8988T (cell line): ENCODE measurements at places on chromosomes 1 and 21.

DNA sequence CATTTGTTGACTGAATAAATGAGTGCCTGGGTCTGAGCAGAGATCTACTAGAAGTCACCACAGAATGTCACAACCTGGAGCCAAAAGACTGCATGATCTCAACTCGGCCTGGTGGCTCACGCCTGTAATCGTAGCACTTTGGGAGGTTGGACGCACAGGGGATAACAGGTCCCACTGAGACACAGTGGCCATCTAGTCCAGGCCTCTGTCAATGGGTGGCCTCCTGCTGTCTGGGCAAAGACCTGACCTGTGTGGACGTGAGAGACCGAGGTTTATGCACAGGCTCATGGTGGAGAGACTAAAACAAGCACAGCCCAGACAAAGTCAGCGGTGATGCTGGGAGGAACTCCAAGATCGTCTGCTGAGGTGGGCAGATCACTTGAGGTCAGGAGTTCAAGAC lies 103.0 kb upstream of the BACE2 start:
- no peak for DNase-seq

- no peak for DNase-seq
Observed at GRCh38 chr1:71414179-71414578, 333.3 kb upstream of the ZRANB2 start.

DNA sequence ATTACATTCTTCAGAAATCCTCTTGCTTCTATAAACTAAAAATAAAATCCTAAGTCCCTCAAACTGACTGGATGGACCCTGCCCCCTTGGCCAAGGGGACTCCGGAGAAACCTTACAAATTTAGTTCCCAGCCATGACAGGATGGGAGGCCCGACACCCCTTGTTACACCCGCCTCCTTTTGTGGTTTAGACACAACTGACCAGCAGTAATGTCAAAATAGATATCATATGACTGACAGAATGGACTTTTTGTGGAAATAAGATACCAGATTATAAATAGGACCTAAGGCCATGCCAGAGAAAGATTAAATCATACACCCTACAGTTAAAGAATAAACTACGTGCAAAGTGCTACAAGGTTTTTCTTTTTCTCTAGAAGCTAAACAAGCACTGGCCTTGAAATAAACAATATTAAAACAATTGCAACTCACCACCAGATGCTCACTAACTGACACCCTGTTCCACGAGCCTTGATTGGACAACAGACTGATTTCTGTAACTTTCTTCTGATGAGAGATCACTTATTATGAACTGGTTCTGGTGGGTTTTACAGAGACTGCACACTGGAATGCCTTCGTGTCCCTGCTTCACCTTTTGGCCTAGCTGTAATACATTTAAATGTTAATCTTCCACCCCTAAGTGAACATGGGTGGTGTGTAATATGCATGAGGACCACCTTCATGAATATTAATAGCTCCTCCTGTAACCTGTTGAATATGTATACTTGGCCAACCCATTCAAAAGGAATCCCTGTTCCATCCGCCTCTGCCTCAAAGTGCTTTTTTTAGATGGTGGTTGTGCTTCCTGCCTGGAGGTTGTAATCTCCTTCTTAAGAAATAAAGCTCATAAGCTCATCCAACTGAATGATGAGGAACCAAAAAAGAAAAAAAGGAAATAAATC lies 99.6 kb downstream of the ODF2L start:
- DNase-seq: no peak

GRCh38 chr1:175537571-175537970 lies 205.8 kb downstream of the TNR start:
- DNase-seq: no peak

DNA sequence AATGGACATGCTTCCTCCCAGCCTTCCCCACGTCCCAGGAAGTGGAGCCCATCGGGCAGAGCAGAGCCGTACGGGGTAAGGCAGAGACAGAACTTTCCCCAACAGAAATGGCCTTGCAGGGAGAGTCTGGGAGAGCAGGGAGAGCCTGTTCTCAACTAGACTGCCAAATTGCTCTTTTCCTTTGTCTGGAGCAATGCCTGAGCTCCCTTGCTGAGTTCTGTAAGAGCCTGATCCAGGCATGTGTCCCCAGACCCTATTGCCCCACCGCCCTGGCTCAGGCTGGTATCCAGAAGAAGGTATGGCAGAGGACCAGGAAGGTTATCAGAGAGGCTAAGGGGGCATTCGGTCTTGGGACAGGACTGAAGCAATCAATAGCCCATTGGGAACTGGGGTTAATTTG lies 79.9 kb downstream of the TMEM53 start:
- no peak for DNase-seq

DNA sequence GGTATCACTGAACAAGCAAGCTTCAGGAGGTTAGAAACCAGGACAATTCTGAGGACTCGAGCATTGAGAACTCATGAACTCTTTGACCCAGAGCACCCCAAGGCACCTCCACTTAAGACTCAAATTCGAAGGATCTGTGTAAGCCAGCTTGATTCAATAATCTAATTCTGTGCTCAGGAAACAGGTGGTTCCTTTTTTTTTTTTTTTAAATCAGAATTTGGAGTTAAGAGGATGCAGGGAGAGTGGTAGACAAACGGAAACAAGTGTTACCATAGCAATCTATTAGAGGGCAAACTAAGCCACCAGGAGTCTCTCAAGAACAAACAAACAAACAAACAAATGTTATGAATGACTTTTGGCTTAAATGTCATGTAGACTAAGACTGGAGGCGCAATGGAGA lies 53.8 kb upstream of the DPH5 start:
- DNase-seq: no peak

DNA sequence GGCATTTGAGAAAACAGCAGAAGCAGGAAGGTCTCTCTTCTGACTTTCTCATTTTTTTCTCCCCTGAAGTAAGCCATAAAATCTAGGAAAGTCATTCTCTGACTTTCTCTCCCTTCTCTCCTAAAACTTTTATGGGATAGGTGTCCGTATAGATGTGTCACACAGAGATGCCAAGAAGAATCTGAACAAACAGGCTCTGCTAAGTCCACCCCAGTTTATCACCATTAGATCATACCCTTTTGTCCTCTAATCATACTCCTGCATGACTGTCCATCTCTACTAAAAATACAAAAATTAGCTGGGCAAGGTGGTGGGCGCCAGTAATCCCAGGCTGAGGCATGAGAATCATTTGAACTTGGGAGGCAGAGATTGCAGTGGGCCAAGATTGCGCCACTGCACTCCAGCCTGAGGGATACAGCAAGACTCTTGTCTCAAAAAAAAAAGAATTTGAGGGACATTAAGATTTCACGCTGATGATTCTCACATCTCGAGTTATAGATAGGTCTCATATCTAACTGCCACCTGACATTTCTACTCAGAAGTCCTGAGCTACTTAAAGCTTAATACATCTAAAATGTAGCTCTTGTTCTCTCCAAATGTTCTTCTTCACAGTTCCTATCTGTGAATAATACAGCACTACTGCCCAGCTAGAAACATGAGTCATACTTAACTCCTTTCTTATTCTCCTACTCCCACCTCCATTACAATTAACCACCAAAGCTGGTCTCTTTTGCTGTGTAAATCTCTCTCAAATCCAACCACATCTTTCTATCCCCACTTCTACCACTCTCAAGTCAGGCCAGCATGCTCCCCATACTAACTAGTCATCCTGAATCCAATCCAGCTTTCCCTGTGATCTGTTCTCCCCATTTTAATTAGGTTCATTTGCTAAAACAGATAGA lies 47.7 kb downstream of the ZNF644 start:
- DNase-seq: no peak

- no peak for DNase-seq
Observed at GRCh38 chr1:97803026-97803425, 117.8 kb downstream of the DPYD start.

- DNase-seq: no peak
Observed at GRCh38 chr1:19390901-19391595, 78.9 kb downstream of the SLC66A1 start.

DNA sequence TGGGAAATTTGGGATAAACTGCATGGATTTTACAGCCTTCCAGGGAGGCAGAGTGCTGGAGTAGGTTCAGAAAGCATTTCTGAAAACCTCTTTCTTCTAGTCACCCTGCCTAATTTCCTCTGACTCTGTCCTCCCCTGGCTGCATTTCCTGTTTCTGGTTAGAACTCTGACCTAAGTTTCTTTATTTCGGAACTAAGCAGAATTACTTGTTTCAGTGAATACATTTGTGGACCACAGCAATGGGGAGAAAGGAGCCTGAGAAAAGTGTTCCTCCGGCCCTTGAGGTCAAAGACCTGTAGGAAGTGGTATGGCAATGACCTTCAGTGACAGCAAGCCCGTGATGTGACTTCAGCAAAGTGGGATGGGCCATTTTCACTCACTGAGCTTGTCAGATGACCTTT lies 173.4 kb upstream of the RUNX1 start:
- DNase-seq: no peak

DNA sequence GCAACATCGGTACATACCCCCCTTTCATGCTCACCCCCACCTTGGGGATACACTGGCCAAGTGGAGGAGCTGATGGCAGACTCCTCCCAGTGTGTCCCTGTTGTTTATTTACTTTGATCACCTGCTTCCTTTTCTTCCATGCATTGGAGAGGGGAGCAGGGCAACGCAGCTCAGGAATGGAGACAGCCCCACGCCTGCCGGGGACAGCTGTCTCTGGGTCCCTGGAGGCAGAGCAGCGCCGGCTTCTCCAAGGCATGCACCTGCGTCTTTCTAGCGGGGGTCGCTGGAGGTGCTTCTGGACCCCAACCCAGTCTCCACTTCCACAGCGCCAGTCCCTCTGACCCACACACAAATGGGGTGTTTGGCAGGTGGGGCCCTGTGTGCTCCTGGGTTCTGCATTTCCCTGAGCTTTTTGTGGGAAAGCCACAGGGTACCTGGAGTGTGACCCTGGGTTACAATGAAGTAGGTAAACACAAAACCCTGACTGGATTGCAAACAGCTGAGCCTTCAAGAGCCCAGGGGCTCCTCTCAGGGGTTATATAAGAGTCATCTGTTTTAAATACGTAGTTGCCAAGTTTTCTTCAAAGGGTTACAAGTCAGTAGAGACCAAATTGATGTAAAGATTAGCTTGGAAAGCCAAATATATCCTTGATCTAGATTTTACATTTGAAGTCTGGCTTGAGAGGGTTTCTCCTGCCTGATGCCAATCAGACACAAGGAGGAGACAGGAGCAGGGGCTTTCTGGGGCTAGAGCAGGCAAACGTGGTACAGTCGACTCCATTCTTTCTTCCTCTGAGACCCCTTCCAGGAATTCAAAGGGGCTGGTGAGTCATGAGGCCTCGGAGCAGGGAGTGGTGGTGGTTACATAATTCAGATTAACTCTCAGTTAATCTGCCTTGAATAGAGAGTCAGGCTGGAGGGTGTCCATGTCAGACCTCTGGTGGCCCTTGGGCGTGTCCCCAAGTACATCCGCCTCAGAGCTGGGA lies 4.5 kb downstream of the AJAP1 start:
- no peak for DNase-seq
